ENCODE measurements at places on chromosomes 2 and 18. TPM values are rescaled to one million over a fixed set of nuclear protein-coding genes. Genes with fewer than 3 reads are reported as not detected.

The CTAGE1 gene
- total RNA-seq = not detected

The EPB41L3 gene
- 10.1 TPM for total RNA-seq

The MYL1 gene
- not detected for total RNA-seq

The UGT1A3 gene
- total RNA-seq = not detected

The ITGB6 gene
- total RNA-seq = not detected

The TBR1 gene
- total RNA-seq = not detected

The STK25 gene
- 140 TPM for total RNA-seq

The CNDP1 gene
- total RNA-seq = not detected

The FSHR gene
- not detected for total RNA-seq

The TSPYL6 gene
- not detected for total RNA-seq

The CCT7 gene
- total RNA-seq = 317 TPM

The TMEFF2 gene
- 3.0 TPM for total RNA-seq

The HOXD13 gene
- total RNA-seq = 0.09 TPM

The NRP2 gene
- total RNA-seq = 155 TPM

The ALPP gene
- not detected for total RNA-seq

The NEU2 gene
- total RNA-seq = not detected

The TXNDC2 gene
- total RNA-seq = under 0.01 TPM

The TGOLN2 gene
- 109 TPM for total RNA-seq

The STRADB gene
- 37.1 TPM for total RNA-seq

The CAVIN2 gene
- total RNA-seq = 10.4 TPM

The ANKRD30BL gene
- not detected for total RNA-seq

The SNTG2 gene
- total RNA-seq = not detected

The VWA3B gene
- 0.09 TPM for total RNA-seq

The KRCC1 gene
- 27.5 TPM for total RNA-seq

The NHEJ1 gene
- 14.5 TPM for total RNA-seq

The CCL20 gene
- 0.28 TPM for total RNA-seq
